ENCODE measurements at places on chromosomes 12 and 14. TPM values are rescaled to one million over a fixed set of nuclear protein-coding genes. Genes with fewer than 3 reads are reported as not detected.

DNA sequence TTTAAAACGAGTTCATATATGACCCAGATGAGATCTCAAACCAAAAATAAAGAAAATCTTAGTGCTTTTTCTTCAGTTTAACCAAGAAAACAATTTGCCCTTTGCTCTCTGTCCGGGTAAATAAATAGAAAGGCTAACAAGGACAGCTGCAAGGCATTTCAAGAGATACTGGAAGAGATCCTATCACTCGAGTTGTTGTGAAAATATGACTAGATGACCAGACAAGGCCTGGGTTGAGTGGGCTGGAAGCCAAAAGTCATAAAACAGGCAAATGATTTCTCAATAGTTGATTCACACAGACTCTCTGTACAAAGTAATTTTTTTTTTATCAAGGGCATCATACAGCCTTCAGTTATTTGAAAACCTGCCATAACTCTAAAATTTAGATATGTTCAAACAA is 55.9 kb upstream of the AVPR1A start:
- no peak for DNase-seq
- no peak overlapping the region for H3K4me3 ChIP-seq
- no peaks in the 10 kb centered on the region for H3K4me1 ChIP-seq

GRCh38 chr12:108821407-108822397 is 35.7 kb downstream of the SSH1 start:
- no peaks in the 10 kb centered on the region for H3K27me3 ChIP-seq
- peaks cover 22% of the 10 kb centered on the region for H3K4me1 ChIP-seq
- no peak overlapping the region for H3K4me3 ChIP-seq
- DNase-seq: no peak

GLIPR1L2 gene
- not detected for total RNA-seq

SMCO2 gene
- total RNA-seq: 0.32 TPM

TSPAN11 gene
- 6.1 TPM for total RNA-seq

DNA sequence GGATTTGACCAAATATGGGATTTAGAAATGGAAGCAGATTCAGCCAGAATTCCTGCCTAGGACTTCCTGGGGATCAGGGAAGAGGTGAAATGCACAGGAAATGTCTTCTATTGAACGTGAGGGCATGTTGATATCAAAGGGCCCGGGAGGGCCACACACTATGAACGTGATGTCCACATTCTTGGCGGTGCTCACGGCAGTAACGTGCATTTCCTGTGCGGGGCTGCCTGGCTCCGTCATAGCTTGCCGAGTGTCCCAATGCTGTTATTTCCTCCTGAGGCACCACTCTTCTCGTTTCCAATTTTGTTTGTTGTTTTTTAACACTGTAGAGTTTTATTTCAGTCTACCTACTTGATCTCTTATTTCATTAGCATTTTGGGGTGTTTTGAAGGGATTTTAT is 67.3 kb downstream of the ZNF664 start:
- H3K27ac ChIP-seq: no peak overlapping the region
- no peak for DNase-seq
- H3K4me1 ChIP-seq: peaks cover 33% of the 10 kb centered on the region
- H3K4me3 ChIP-seq: no peak overlapping the region
- peaks cover 3% of the 10 kb centered on the region for H3K27me3 ChIP-seq

- H3K4me3 ChIP-seq: no peak overlapping the region
- peak; percentile 14 for DNase-seq
- H3K27ac ChIP-seq: peak overlapping the region; percentile 21
- H3K27me3 ChIP-seq: peaks cover 8% of the 10 kb centered on the region
- H3K36me3 ChIP-seq: no peaks in the 10 kb centered on the region
Observed at GRCh38 chr14:52253503-52253902, 14.0 kb upstream of the PTGDR start.

- H3K4me1 ChIP-seq: no peaks in the 10 kb centered on the region
- DNase-seq: no peak
- H3K36me3 ChIP-seq: no peaks in the 10 kb centered on the region
- H3K27me3 ChIP-seq: peaks cover 66% of the 10 kb centered on the region
- H3K4me3 ChIP-seq: no peak overlapping the region
Observed at GRCh38 chr12:73452672-73453469, 1084.8 kb upstream of the ATXN7L3B start.

TMTC1 gene
- total RNA-seq: 13.9 TPM

KRT80 gene
- 0.11 TPM for total RNA-seq

GRCh38 chr12:130847112-130847511 is 8.1 kb upstream of the STX2 start:
- H3K27me3 ChIP-seq: no peaks in the 10 kb centered on the region
- peaks cover 6% of the 10 kb centered on the region for H3K36me3 ChIP-seq
- DNase-seq: no peak
- H3K4me3 ChIP-seq: no peak overlapping the region
- H3K27ac ChIP-seq: peak overlapping the region; percentile 9

KRT75 gene
- total RNA-seq: not detected

P2RX4 gene
- total RNA-seq: 13.9 TPM

DNA sequence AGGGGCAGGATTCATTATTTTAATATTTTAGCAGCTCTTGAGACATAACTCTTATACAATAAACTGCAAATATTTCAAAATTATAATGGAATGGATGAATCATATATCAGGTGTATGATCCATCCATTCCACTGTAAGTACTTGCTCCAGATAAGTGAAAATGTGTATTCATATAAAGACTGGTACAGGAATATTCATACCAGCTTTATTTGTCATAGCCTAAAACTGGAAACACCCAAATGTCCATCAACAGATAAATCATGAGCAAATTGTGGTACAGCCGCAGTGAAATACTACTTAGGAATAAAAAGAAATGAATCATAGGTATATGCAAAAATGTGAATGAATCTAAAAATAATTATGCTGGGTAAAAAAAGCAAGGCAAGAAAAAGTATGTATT is 263.6 kb upstream of the SYT10 start:
- no peak overlapping the region for H3K4me3 ChIP-seq
- H3K36me3 ChIP-seq: no peaks in the 10 kb centered on the region
- H3K27ac ChIP-seq: no peak overlapping the region
- DNase-seq: no peak

- DNase-seq: no peak
- H3K4me1 ChIP-seq: no peaks in the 10 kb centered on the region
- no peaks in the 10 kb centered on the region for H3K36me3 ChIP-seq
- no peak overlapping the region for H3K27ac ChIP-seq
Observed at GRCh38 chr12:73547421-73547820, 990.2 kb upstream of the ATXN7L3B start.

PARP2 gene
- 36.8 TPM for total RNA-seq

- H3K4me3 ChIP-seq: no peak overlapping the region
- H3K27ac ChIP-seq: no peak overlapping the region
- H3K4me1 ChIP-seq: peaks cover 9% of the 10 kb centered on the region
- no peaks in the 10 kb centered on the region for H3K36me3 ChIP-seq
- DNase-seq: no peak
Observed at GRCh38 chr14:43855556-43855955, 651.5 kb downstream of the FSCB start.

RGS6 gene
- total RNA-seq: 1.2 TPM

Data from WTC11 (cell line).